ENCODE measurements at places on chromosomes 4 and X. TPM values are rescaled to one million over a fixed set of nuclear protein-coding genes. Genes with fewer than 3 reads are reported as not detected.

HS6ST2 gene
- total RNA-seq = 0.42 TPM

ZFP42 gene
- not detected for total RNA-seq

PPP4R3C gene
- total RNA-seq = not detected

MAB21L2 gene
- 0.28 TPM for total RNA-seq

IL3RA gene
- total RNA-seq = not detected

DGKK gene
- total RNA-seq = not detected

RAB41 gene
- total RNA-seq = not detected

PNMA3 gene
- 0.89 TPM for total RNA-seq

XG gene
- total RNA-seq = 0.59 TPM

UGT2B7 gene
- 2.4 TPM for total RNA-seq

TBX22 gene
- not detected for total RNA-seq

IGSF1 gene
- 0.14 TPM for total RNA-seq

ELF4 gene
- total RNA-seq = 13.1 TPM

SPP1 gene
- 3.3 TPM for total RNA-seq

TRIM75 gene
- total RNA-seq = not detected

CLIC2 gene
- 0.59 TPM for total RNA-seq

SMS gene
- total RNA-seq = 153 TPM

NOX1 gene
- not detected for total RNA-seq

FGF5 gene
- 33.6 TPM for total RNA-seq

SOD3 gene
- 16.9 TPM for total RNA-seq

PHEX gene
- 0.37 TPM for total RNA-seq

FGG gene
- not detected for total RNA-seq

CAPN6 gene
- not detected for total RNA-seq

CPLX1 gene
- total RNA-seq = not detected

CTAG1A gene
- total RNA-seq = not detected

IBSP gene
- total RNA-seq = not detected

SPARCL1 gene
- total RNA-seq = not detected

KCTD8 gene
- total RNA-seq = not detected

CT45A5 gene
- total RNA-seq = not detected

UGT2B15 gene
- not detected for total RNA-seq

CSAG3 gene
- not detected for total RNA-seq

Data from smooth muscle cell of the umbilical artery (primary cell).